ENCODE measurements at places on chromosomes 7 and 10.

GRCh38 chr7:46007194-46007593 lies 86.1 kb upstream of the IGFBP3 start:
- no peak for DNase-seq

GRCh38 chr10:74728225-74728624 lies 98.2 kb upstream of the KAT6B start:
- no peak for DNase-seq

- DNase-seq = no peak
Measured at GRCh38 chr10:69332278-69333010, 54.1 kb downstream of the HK1 start.

DNA sequence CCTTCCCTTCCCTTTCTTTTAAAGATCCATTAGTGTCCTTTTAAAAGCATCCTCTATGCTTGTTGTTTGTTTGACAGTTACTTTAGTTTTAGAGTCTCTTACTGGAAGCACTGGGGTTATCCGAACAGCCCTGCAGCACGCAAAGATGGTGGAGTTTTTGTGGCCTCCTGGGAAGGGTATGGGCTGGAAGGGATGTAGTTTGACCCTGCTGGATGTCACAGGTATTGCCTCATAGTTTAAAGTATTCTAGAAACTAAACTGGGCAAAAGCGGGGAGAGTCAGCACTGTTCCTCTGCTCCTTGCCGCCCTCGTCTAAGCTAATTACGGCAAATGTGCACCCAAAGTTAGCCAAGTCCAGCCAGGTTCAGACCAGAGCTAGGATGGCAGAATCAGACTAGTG lies 35.8 kb upstream of the GNAI1 start:
- no peak for DNase-seq

- DNase-seq = no peak
Measured at GRCh38 chr7:134184767-134185166, 57.6 kb downstream of the LRGUK start.

GRCh38 chr7:151198945-151199848 lies 11.1 kb downstream of the H2BK1 start:
- DNase-seq = no peak

GRCh38 chr10:52951824-52952223 lies 179.2 kb upstream of the MBL2 start:
- DNase-seq = no peak

DNA sequence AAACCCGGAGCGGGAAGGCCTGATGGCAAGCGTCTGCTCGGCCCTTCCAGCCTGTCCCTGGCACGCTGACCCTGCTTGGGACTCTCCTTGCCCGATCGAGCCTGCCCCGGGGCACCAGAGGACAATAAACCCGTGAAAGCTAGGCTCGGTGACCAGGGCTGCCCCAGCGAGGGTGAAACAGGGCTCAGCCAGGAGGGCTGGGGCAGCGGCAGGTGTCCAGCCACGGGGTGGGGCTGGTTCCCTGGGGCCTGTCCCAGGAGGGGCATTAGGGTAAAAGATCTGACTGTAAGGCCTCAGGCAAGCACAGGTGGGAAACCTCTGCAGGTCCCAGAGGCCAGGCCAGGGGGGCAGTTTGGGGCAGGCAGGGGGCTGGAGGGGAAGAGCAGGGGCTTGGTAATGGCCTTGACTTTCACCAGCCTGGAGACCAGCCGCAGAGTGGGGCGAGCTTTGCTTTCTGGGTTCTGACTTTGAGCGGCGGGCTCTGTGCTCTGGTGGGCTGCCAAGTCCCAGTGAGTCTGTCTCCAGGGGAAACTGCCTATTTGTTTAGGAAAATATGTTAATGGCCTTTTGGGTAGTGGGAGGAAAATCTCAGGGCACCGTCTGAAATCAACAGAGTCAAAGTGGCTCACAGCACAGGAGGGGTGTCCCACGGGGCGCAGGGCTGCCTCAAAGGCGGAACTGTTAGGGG lies 68.2 kb upstream of the INPP5A start:
- no peak for DNase-seq

DNA sequence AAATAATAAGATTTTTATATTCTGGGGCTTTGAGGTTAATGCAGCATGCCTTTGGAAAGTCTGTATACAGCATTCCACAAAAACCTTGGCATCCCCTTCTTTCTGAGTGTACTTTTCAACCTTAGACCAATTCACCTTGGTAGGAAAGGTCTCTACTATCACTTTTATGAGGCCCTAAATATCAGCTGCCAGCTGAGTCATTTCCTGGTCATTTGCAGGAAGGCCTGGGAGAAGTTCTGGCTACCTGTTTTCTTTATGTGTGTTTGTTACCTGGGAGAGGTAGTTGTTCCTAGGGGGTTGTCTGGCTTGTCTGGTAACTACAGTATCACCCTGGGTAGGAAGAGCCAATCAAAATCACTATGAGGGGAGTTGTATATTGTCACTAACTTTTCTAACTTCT lies 4.1 kb downstream of the SPAM1 start:
- no peak for DNase-seq

DNA sequence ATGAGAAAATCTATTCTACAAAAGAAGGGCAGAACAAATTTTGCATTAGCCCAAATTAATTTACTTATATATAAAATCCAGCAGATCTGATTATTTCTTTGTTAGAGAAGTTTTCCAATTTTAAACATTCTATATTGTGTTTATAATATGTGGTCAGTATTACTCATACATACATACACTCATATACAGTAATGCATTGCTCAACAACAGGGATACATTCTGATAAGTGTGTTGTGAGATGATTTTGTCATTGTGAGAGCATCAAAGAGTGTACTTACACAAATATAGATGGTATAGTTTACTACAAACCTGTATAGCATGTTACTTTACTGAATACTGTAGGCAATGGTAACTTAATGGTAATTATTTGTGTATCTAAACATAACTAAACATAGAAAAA lies 239.6 kb upstream of the ETV1 start:
- DNase-seq = peak; percentile 30

- DNase-seq = no peak
Measured at GRCh38 chr7:116465125-116465524, 34.4 kb upstream of the CAV2 start.

DNA sequence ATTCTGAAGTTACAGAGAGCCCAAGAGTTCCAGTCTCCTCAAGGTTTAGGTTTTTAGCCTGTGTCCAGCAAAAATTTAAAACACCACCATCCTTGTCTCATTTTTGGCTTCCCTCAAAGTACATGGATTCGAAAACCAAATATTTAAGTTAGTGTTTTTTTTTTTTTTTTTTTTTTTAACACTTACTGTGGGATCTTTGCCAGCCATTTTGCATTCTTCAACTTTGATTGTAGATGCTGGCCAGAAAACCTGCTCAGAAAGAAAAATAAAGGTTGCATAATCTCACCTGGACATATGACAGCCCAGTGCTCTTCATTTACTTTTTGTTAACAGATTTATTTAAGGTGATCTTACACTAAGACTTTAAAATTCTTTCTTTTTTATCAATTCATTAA lies 91.6 kb downstream of the SEMA3C start:
- no peak for DNase-seq

GRCh38 chr7:98200364-98200763 lies 10.9 kb upstream of the BHLHA15 start:
- no peak for DNase-seq

- DNase-seq = peak; percentile 2
Measured at GRCh38 chr10:64773357-64773756, 1252.2 kb downstream of the REEP3 start.

DNA sequence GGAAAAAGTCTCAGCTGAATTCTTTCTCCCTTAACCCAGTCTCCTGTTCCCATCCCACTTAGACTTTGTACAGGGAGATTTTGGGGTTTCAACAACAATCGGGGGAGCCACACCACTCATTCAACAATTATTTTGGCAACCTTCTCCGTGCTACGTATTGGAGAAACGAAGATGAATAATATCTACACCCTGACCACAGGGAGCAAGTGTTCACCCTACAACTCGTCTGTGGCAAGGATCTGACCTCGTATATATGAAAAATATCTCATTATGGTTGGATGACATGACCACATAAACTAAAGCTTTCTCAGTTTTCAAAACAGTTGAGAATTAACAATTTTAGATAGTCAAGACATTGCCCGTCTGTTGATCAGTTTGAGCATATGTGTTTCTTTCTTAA lies 302.1 kb downstream of the CACNA2D1 start:
- peak; percentile 13 for DNase-seq

DNA sequence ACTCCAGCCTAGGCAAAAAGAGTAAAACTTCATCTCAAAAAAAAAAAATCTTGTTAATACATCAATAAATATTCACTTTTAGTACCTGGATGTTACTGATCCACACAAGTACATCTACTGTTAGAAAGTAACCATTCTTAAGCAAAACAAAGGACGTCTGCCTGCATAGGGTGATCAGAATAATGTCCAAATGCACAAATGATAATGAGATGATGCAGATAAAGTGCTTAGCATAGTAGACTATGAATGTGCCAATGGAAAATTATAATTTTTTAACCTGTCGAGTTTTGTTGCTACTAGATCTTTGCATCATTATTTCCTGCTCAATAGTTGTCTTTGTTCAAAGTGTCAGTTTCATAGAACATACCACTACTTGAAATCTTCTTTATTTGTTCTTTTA lies 109.6 kb upstream of the IMMP2L start:
- no peak for DNase-seq

- no peak for DNase-seq
Measured at GRCh38 chr10:69904533-69904932, 102.8 kb downstream of the COL13A1 start.

DNA sequence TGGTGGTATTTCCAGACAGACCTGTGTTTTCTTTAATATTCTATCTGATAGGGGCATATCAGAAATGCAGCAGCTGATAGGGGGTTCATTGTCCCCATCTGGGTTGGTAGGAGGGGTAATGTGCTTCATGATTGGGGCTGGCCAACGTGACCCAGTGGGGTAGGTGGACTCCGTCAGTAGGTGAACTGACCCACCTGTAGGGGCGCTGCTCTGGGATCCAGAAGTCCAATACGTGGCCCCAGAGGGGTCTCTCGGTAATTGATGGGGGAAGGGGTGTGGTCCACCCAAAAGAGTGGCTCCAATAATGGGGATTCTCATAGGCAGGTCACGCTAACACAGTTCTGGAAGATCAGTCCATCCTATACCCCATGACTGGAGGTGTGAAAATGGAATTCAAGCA lies 112.0 kb downstream of the PRLHR start:
- DNase-seq = no peak

DNA sequence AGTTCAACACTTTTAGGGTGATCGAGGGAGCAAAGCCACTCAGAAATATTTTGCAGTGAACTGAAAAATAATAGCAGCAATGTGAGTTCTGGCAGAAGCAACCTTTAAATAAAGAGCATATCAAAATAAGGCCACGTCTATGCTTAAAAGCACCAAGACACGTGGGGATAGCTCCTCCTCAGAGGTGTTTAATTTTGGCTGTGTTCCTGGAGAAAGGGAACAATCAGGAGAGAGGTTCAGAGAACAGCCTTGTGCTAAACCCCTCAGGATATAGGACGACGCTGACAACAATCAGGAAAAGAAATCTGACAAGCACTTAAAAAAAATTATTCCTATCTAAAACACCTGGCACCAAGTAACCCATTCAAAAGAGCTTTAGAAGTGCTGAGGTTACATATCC lies 471.9 kb upstream of the CELF2 start:
- DNase-seq = no peak

GRCh38 chr10:126598009-126598408 lies 72.5 kb downstream of the C10orf90 start:
- no peak for DNase-seq

- peak; percentile 78 for DNase-seq
Measured at GRCh38 chr10:132571650-132572544, 34.3 kb downstream of the INPP5A start.

All from HS-5 (cell line).